ENCODE measurements at places on chromosomes 1 and 21. TPM values are rescaled to one million over a fixed set of nuclear protein-coding genes. Genes with fewer than 3 reads are reported as not detected.

GRCh38 chr1:109832945-109833344, 69.2 kb upstream of the EPS8L3 start:
- H3K27me3 ChIP-seq: no peaks in the 10 kb centered on the region
- H3K36me3 ChIP-seq: no peaks in the 10 kb centered on the region
- no peak overlapping the region for H3K4me3 ChIP-seq

GRCh38 chr1:154666051-154666790, 58.2 kb upstream of the ADAR start:
- no peak overlapping the region for H3K4me3 ChIP-seq
- peaks cover 3% of the 10 kb centered on the region for H3K4me1 ChIP-seq
- no peaks in the 10 kb centered on the region for H3K36me3 ChIP-seq
- DNase-seq: no peak
- no peak overlapping the region for H3K27ac ChIP-seq

LCE2B gene
- not detected for polyA plus RNA-seq

GRCh38 chr1:235675152-235675890, 25.7 kb upstream of the GNG4 start:
- H3K4me1 ChIP-seq: no peaks in the 10 kb centered on the region
- no peak overlapping the region for H3K4me3 ChIP-seq
- H3K36me3 ChIP-seq: peaks cover 79% of the 10 kb centered on the region
- no peaks in the 10 kb centered on the region for H3K27me3 ChIP-seq
- no peak overlapping the region for H3K27ac ChIP-seq

- no peaks in the 10 kb centered on the region for H3K27me3 ChIP-seq
- H3K4me3 ChIP-seq: no peak overlapping the region
- H3K36me3 ChIP-seq: no peaks in the 10 kb centered on the region
- H3K4me1 ChIP-seq: no peaks in the 10 kb centered on the region
- no peak overlapping the region for H3K27ac ChIP-seq
- peak; percentile 74 for DNase-seq
These were observed 55.5 kb downstream of the FOXO6 start for GRCh38 chr1:41416552-41417334.

DNA sequence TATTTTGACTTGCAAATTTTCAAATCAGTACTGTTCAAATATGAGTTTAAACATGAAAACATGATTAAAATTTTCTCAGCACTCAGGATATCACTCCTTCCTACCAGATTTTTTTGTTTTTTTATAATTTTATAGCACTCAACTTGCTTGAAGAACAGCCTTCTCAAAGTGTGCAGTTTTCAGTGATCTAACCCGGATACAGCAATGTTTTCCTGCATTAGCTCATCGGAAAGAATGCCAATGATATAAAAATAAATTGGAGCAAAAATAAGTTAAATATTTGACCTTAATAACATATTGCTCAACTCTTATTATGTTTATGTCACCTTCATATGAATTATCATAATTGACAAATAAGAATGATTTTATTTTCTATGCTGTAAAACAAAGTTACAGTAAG, 766.8 kb downstream of the USP25 start:
- DNase-seq: no peak
- H3K4me1 ChIP-seq: no peaks in the 10 kb centered on the region
- no peak overlapping the region for H3K4me3 ChIP-seq
- no peaks in the 10 kb centered on the region for H3K36me3 ChIP-seq

DNA sequence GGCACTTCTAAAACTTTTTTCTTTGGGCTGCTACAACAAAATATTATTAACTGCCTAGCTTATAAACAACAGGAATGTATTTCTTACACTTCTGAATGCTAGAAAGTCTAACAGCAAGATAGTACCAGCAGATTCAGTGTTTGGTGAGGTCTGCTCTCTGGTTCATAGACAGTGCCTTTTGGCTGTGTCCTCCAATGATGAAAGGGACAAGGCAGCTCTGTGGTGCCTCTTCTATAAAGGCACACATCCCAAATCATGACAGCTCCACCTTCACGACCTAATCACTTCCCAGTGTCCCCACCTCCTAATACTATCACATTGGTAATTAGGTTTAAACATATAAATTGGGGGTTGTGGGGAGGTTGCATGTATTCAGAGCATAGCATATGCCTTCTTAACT, 9.5 kb downstream of the CFH start:
- no peak for DNase-seq
- H3K36me3 ChIP-seq: no peaks in the 10 kb centered on the region
- H3K4me1 ChIP-seq: no peaks in the 10 kb centered on the region

- no peaks in the 10 kb centered on the region for H3K36me3 ChIP-seq
- H3K4me3 ChIP-seq: no peak overlapping the region
- DNase-seq: peak; percentile 88
These were observed 9.9 kb downstream of the RNF223 start for GRCh38 chr1:1063945-1064831.

GRCh38 chr1:23634840-23635651, 56.6 kb upstream of the RPL11 start:
- H3K36me3 ChIP-seq: no peaks in the 10 kb centered on the region
- H3K27ac ChIP-seq: peak overlapping the region; percentile 74
- H3K4me3 ChIP-seq: no peak overlapping the region

LRRC7 gene
- not detected for polyA plus RNA-seq

TTC39A gene
- polyA plus RNA-seq: not detected

DNA sequence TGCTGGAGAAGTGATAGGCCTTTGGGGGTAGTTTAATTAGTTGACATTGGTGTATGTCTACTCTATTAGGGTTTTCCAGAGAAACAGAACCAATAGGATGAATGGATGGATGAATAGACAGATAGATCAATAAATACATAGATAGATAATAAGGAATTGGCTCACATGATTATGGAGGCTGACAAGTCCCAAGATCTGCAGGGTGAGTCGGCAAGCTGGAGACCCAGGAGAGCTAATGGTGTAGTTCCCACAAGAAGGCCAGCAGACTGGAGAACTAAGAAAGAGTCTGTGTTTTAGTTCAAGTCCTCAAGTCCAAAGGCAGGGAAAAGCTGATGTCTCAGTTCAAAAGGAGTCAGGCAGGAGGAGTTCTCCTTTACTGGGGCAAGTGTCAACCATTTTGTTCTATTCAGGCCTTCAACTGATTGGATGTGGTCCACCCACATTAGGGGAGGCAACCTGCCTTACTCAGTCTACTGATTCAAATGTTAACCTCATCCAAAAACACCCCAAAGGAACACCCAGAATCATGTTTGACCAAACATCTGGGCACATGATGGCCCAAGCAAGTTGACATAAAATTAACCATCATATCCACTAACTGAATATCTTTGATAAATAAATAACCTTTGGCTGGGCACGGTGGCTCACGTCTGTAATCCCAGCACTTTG, 4.5 kb upstream of the SDE2 start:
- no peak for DNase-seq
- H3K36me3 ChIP-seq: no peaks in the 10 kb centered on the region
- no peak overlapping the region for H3K4me3 ChIP-seq

- no peak overlapping the region for H3K27ac ChIP-seq
- H3K4me3 ChIP-seq: no peak overlapping the region
- no peaks in the 10 kb centered on the region for H3K4me1 ChIP-seq
- DNase-seq: no peak
These were observed 145.4 kb downstream of the PTGER3 start for GRCh38 chr1:70902211-70902610.

All from B cell (primary cell).